ENCODE measurements at places on chromosomes 7 and 10.
A peak's percentile ranks its signal among the peaks of the same experiment; 100 is the strongest.

GRCh38 chr7:95304990-95305389, 19.3 kb downstream of the PON1 start:
- no peak for DNase-seq

DNA sequence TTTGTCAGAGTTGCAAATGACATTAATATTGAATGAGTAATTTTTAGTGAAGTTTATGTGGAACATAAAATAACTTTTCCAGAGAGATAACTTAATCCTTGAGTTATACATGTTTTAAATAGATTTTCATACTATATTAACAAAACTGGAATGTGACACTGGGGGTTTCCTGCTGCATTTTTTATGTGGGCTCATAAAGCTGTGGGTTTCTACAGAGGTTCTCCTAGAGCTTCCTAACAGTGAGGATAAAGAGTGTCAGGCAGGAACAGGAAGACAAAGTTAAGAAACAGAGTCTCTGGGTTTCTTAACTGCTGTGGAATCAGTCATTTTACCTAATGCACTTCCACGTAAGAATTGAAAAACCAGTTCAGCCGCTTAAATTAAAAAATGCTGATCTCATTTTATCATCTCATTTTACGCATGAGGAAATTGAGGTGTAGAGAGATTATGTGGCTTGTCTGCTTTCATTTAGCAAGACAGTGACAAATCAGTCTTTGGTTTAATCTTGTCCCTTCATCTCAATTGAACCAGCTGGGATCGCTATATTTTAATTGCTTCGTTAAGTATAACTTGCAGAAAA, 5.0 kb downstream of the CD36 start:
- DNase-seq = no peak

GRCh38 chr10:85786401-85786899, 580.1 kb downstream of the GRID1 start:
- no peak for DNase-seq

DNA sequence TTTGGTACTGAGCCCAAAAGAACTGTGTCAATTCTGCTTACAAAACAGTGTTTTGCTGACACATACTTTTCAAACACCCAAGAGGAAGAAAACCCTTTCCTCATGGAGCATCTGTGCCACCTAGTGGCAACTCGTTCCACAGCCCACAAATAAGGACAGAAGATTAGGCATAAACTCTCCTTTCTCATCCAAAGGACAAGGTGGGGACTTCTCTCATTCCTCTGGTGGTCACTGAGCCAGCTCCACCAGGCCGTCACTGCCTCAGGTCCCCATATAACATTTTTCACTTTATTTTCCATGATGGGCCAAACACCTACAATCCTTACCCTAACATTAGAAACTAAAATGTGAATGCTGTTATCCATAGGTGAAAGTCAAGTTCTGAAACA, 76.9 kb downstream of the RNF216 start:
- DNase-seq = peak; percentile 69

- DNase-seq = no peak
Measured at GRCh38 chr7:15515252-15515651, 46.6 kb downstream of the AGMO start.

DNA sequence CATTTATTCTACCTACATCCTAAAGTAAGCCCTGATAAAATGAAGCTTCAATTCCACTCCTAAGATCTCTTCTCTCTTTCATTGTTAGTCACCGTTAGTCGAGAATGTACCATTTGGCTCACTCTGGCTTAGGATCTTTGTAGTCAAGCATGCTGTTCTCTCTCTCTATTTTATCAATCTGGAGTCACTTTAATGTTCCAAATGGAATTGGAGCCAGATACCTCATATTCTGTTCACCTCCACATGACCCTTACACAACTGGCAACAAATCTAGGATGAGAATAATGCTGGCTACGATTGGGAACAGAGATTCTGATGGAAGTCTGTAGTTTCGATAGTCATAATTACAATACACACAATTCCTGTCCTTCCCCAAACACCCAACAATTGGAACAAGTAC, 213.7 kb downstream of the TWIST1 start:
- DNase-seq = peak; percentile 63

DNA sequence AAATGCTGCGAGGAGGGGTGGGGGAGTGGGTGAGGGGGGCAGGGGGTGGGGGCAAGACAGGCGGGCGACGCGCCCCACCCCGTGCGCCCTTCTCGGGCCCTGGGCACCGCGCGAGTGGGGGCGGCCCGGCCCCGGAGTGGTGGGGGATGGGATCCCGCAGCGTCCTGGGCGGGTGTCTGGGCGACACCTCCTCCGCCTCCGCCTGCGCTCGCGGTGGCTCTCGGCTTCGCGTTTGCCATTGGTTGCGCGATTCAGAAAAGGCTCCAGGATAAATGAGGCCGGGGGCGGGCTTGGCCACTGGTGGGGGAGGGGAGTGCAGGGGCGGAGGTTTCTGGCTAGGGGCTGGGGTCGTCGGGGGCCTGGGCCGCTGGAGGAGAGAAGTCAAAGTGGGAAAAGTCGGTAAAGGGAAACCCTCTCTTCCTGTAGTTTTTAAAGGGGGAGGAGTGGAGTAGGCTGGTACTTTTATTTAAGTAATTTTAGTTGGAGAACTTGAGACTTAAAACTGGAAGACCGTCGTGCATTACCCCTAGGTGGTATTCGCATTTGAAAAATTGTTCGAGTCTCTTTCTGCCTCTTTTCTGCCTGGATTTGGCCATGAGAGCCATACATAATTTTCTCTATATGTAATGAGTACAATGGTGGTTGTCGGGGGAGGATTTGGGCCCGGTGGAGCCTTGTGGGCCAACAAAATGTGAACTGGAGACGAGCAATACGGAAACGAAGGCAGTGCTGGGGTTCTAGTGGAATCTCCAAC, 992 bp upstream of the IGF2BP3 start:
- peak; percentile 91 for DNase-seq

GRCh38 chr10:98349508-98349922, 65.5 kb downstream of the PYROXD2 start:
- DNase-seq = peak; percentile 100

DNA sequence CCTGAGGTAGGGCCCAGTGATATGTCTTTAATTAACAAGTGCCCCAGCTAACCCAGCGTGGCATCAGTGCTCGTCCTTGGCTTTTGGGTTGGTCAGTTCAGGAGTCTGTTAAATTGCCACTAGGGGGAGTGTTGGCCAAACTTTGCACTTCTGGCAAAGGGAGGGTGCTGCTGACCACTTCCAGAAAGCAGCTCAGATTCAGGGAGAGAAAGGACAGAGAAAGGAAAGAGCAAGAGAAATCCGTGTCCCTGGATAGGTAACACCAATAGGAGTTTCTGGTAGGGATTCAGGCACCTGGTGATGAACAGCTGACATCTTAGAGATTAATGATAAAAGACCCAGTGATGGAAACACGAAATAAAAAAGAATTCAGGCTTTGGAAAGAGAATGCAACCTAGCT, 243.1 kb upstream of the AOAH start:
- peak; percentile 29 for DNase-seq

DNA sequence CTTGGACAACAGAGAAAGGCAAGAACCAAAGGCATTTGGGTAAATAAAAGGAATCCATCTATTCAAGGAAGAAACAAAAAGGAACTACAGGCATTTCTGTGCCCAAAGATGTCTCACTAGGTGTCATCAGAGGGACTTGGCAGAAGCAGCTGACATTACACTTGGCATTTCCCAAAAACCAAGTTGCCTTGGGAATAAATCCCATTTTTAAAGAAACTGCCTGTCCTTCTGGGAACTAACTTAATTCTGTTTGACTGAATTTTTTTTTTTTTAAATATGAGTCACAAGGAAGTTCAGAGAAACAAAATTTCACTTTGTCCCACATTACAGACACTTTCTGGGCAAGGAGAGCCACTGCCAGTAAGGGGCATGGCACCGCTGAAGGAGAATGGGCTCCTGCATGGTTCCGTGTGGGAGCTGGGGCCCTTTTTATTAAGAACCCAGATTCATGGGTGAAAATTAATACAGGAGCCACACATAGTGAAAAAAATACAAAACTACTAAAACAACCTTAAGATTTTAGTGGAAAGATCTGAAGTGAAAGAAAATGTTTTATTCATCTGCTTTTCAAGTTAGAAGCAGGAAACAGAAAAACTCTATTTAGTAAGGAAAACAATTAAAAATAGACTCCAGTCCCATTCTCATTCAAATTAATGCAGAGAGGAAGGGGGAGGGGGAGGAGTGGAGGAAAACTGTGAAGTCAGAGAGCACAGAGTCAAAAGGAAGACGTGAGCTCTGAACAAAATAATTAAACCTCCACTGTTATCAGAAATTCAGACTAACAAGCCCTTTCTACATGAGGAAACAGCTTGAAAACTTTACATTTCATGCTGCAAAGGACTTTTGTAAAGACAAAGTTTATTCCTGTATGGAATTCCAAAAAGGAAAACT, 118.4 kb upstream of the PDLIM1 start:
- DNase-seq = no peak

DNA sequence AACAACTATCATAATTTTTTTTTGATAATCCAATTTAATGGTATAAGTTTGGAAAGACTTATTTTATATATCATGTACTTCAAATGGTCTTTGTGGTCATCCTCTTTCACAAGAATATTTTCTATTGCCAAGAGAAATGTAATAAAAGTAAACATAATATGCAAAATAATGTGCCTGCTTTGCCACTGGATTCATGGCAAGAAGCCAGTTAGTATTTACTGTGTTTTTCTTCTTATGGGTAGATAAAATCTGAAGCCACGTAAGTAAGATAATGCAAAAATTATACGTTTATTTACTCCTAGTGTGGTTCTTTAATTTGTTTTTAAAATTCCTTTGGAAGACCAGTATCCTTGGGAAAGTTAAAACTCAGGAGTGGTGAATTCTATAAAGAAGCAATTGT, 258.5 kb downstream of the ARL4A start:
- no peak for DNase-seq

GRCh38 chr10:62475551-62475950, 101.4 kb downstream of the ZNF365 start:
- peak; percentile 36 for DNase-seq

- DNase-seq = peak; percentile 43
Measured at GRCh38 chr10:688312-689120, 952 bp downstream of the DIP2C start.

- peak; percentile 32 for DNase-seq
Measured at GRCh38 chr7:27947586-27948278, 207.8 kb downstream of the TAX1BP1 start.

DNA sequence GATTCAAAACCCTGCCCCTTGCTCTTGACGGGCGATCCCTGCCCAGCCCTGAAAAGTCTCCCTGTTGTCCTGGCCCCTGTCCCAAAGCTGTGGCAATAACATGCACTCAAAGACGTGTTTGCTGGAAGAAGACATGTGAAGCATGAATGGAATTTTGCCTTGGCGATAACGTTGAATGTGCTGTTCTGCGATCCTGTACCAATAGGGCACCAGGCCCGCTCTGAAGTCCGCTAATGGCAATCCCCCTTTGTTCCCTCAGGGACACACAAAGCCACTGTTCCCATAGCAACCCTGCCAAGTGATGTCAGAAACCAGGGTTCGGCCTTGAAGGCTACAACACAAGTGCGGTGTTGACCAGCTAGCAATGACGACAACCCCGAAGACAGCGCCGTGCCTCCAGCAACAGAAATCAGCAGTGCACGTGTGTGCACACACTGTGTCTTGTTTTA, 284.6 kb downstream of the KLF6 start:
- no peak for DNase-seq

DNA sequence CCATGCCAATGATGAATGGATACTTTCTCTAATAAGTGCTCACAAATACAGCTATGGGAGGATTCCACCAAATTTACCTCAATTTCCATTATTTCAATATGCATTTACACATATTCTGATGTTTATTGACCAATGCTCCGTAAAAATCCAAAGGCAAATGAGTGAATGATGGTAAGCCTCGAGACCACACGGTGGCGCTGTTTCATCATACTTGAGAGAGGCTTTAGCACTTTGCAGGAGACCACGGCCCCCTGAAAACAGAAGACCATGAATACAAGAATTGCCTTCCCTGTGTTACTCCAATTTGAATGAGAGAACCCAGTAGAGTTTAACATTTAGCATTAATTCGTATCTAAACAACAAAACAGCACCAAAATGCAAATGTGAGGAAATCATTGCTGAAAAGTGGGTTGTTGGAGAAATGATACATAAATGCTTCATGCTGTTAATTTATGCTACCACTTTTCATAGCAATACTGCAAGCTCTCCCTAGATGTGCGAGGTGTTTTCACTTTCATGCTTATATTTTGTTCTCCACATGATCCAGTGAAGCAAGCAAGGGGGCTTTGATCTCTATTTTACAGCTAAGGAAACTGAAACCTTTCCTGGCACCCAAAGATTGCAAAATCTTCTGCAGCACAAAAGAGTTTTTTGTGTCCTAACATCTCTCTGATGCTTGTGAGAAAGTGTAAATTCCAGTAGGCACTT, 35.4 kb downstream of the TRIL start:
- peak; percentile 88 for DNase-seq

DNA sequence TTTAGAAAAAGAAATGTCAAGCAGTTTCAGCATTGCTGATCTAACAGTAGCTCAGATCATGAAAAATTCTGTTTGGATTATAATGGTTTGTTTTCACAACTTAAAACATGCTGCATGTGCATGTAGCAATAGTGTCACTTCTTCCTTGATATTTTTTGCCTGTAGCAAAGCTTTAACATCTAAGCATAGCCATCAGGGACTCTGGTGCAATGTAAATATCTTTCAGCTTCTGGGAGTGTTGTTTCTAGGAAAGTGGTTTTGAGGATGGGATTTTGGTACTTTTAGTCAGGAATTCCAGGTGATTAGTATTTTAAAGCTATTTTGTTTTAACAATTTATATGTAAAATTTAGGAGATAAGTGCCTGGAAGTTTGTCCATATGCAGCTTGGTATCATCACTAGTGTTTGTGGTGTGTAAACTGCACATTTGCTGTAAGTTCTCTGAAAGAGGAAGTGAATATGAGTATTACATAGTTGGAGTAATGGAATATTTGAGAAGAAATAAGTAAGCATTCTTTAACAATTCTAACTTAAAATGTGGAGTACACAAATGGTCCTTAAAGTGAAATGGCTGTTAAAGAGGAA, 1.9 kb downstream of the RSBN1L start:
- no peak for DNase-seq

- DNase-seq = no peak
Measured at GRCh38 chr7:8205031-8205387, 57.0 kb downstream of the ICA1 start.

DNA sequence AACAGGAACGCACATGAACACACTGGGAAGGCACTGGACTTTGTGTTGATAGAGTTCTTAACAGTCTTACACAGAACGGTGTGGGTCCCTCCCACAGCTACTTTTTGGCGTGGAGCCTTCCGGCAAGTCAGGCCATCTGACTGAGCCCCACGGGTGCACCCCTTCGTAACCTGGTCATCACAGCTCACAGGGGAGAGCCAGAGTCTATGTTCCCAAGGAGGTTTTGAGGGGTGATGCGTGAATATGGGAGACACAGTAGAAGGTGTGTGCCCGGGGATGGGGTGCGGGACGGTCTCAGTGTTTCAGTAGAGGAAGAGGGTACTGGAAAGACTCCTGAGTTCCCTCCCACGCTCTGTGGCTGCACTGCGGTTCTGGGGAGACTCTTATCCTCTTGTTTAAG, 291.7 kb downstream of the DNAJB6 start:
- no peak for DNase-seq

GRCh38 chr10:110349386-110349785, 44.7 kb upstream of the SMNDC1 start:
- no peak for DNase-seq
